ENCODE measurements at places on chromosomes 11 and 22.
A peak's percentile ranks its signal among the peaks of the same experiment; 100 is the strongest.

DNA sequence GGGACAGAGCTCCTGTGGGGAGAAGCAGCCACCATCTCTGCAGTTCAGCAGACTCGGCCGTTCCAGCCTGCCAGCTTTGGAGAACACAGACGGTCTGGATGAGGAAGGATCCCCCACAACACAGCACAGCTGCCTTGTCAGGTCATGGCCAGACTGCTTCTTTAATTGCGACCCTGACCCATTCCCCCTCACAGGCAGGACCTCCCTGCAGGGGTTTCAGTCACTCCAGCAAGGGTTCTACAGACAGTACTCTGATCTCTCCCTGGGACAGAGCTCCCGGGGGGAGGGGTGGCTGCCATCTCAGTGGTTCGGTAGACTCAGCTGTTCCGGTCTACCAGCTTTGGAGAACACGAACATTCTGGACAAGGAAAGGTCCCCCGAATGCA lies 173.5 kb downstream of the TTC28 start:
- DNase-seq: no peak

DNA sequence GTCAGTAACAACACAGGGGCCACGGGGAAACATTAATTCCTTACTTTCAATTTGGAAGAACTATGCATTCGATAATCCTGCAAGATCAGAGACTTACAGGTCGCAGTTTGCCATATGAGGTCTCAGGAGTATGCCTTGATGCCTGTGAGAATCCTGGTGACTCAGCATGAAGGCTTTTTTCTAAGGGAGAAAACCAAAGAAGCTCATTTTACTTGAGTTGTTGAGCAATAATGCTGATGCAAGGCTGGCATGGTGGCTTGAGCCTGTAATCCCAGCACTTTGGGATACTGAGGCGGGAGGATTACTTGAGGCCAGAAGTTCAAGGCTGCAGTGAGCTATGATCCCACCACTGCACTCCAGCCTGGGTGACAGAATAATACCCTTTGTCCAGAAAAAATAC lies 26.6 kb downstream of the ATG16L2 start:
- no peak for DNase-seq

- DNase-seq: no peak
These were observed 558.5 kb downstream of the MIAT start for GRCh38 chr22:27215871-27216270.

DNA sequence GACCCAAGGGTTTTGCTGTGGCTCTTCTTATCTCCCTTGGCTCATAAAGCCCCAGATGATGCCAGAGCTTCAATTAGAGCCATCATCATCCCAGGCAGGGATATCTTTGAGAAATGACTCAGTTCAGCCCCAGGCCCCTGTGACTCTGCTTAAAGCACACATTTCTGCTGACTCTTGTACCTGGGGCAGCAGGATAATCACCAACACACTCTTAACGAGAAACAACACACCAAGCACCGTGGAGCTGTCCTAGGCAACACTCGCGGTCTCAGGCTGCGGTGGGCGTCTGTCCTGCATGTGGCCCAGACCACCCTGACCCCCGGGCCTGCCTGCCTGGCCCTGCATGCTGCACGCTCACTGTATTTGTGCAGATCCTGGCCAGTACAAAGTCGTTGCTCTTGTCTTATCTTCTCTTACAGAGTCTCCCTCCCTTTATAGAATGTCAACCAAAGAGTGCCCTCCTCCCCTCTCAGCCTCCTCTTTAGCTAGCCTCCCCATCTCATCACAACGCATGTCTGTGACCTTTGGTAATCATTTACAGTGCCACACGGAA lies 114.2 kb upstream of the PARVA start:
- no peak for DNase-seq

DNA sequence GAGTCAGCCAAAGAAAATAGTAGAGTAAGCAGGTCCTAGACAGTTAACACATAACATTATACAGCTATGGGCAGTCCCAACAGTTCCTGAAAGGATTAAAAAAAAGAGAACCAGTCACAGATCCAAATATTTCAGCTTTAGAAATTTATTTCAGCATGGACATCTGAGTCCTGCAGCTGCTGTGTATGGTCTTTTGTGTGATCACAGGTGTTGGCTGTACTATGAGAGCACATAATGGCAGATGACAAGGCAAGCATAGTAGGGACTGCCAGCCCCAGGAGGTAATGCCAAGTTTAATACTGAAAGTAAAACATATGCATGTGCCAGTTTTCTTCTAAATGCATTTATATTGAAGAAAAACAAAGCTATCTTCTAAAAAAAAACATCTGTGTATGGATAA lies 158.1 kb downstream of the GRIA4 start:
- DNase-seq: no peak

- no peak for DNase-seq
These were observed 7.5 kb upstream of the KCNJ11 start for GRCh38 chr11:17395978-17396377.

DNA sequence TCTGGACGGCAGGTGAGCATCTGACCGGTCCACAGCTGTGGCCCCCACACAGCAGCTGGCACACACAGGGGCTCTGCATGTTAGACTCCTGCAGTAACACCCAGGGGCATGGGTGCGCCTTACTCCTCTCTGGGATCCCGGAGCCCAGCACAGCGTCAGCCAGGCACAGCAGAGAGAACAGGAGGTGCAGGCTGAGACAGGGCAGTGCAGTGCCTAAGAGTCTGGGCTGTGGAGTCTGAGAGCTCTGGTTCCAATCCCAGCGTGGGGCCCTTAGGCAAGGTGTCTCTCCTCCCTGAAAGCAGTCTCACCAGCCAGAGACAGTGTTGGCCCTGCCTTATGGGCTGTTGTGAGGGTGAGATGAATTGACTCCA lies 2.3 kb downstream of the NUDT8 start:
- DNase-seq: no peak

DNA sequence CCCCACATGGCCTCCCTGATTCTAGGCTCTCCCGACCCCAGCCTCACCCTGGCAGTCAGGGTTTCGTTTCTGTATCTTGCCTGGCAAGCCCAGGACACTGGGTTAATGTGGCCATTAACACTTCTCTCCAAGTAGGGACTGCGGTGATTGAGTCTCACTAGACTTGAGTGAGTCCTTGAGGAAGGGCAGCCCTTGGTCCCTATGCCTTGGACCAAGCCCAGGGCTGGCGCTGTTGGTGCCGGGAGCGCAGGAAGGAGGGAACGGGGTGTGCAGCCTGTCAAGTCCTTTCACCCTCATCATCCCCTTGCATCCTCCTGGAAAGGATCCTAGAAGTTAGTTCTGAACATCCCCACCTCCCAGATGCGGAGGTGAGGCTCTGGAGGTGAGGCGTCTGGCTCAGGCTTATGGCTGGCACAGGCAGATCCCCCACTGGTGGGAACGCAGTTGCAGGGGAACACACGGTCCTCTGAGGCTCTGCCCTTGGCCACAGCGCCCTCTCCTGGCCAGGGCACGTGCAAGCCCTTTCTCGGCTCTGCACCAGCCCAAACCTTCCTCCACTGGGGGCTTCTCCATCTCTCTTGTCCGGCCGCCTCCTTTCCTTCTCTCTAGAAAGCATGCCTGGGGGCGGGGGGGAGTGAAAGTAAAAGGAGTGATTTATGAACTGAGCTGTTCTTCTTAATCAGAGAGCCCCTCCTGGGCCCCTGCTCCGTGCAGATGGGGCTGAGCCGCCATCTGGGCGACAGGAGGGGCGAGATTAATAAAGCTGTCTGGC lies 56.7 kb downstream of the TP53I11 start:
- peak; percentile 65 for DNase-seq
